ENCODE measurements at places on chromosomes 2 and 18.

DNA sequence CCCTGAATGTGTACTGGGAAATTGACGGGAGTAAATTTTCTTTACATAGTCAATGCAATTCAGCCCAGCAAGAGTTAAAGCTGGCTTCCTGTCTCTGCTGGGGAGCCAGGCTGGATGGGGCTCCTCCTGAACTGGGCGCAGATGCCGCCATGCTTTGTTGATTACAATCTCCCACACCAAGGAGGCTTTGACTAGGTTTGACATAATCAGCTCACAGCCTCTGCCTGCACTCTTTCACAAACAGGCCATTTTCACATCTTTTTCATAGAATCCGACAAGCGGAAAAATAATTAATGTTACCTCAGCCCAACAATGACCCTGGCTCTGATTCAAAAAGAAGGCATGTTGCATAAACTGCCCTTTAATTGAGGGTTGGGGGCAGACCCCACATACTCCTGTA is 54.3 kb downstream of the FOXI3 start:
- DNase-seq = no peak

GRCh38 chr2:122145856-122146255 is 390.4 kb downstream of the TSN start:
- no peak for DNase-seq

DNA sequence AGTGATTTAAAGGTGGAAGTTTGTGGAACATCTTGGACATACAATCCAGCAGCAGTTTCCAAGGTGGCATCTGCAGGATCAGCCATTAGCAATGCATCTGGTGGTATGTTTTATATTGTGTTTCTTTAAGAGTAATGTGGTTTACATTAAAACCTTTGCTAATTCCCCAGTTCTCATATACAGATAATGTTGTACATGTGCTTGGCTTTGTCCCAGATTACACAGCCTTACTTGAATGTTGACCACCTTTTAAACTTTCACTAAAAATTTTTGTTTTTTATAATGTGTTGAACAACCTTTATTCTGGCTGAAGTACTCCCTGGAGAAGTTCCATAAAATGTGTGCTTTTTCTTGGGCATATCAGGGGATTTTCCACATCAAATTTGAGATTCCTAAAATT is 57.5 kb downstream of the MIB1 start:
- no peak for DNase-seq

DNA sequence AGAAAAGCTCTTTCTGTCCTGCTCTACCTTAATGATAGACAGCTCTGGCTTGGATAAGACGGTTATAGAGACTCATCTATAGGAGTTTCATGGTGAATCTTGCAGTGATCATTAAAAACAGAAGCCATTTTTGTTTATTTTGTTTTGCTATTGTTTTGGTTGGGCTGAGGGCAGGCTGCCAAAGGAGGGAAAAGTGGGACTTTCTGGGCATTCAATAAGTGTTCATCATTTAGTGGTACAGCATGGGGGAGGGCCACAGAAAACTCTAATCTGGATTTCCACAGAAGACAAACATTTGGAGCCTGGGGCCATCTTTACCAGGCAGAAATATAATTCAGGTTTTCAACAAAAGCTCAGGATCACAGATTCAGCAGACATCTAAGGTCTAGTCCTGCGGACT is 62.4 kb upstream of the EFEMP1 start:
- no peak for DNase-seq

DNA sequence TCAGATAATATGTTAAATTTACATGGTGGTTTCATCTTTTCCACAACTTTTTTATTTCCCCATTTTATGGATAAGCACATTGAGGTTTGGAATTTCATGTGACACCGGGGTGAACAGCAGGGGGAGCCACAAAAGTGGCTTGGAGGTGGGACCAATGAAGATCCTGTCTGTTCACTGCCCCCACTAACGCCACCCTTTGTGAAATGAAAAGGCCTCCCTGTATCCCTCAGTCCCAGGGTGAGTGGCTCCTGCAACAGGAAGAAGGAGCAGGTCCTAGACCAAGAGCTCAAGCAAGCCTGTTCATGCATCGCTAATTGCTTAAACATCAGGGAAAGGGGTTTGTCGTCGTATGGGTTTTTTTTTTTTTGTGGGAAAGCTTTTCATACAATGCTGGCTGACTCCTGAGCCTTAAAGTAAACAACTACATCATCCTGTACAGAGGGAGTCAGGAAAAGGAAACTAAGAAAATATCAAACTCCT is 267.8 kb upstream of the EPAS1 start:
- no peak for DNase-seq

- no peak for DNase-seq
Measured at GRCh38 chr2:204127238-204127637, 190.7 kb downstream of the ICOS start.

DNA sequence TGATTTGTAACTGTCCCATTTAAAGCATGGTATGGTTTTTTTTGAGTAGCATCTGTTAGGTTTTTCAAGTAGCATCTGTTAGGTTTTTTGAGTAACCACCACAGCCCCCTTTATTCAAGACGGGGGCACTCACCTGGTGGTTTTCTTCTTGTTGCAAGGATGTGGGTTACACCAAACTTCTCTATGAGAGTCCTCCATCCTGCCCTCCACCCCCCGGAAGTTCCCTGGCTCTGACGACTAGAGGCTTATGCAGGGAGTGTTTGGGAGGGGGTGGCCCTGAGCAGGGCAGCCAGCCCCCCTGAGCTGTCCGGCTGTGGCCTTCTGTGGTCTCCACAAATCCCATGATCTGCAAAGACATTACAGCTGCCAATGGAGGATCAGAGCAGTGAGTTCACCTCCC is 39.3 kb downstream of the MTCL1 start:
- DNase-seq = peak; percentile 34

DNA sequence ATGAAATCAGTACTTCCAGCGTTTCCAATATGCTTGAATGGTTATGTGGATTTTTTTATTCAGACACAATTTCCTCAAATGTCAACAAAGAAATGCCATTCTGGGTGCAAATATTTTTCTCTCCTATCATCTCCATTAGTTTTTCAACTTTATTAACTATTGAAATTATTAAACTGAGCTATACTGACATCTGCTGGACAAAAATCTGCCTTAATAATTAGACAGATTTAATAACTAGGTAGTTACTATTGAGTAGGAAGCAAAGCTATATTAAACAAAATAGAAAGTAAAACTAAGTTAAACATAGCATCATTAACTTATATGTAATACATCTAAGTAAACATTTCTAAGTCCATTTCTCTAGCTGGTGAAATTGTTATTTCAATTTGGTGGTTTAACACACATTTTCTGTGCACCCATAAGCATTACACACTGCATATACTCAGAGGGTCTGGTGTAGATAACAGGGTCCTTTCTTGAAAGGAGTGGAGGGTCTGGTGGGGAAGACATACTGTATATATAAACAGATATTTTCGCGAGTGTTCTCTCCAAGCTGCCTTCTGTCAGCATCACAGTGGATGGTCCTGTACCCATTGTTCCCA is 77.0 kb downstream of the LANCL1 start:
- DNase-seq = no peak

DNA sequence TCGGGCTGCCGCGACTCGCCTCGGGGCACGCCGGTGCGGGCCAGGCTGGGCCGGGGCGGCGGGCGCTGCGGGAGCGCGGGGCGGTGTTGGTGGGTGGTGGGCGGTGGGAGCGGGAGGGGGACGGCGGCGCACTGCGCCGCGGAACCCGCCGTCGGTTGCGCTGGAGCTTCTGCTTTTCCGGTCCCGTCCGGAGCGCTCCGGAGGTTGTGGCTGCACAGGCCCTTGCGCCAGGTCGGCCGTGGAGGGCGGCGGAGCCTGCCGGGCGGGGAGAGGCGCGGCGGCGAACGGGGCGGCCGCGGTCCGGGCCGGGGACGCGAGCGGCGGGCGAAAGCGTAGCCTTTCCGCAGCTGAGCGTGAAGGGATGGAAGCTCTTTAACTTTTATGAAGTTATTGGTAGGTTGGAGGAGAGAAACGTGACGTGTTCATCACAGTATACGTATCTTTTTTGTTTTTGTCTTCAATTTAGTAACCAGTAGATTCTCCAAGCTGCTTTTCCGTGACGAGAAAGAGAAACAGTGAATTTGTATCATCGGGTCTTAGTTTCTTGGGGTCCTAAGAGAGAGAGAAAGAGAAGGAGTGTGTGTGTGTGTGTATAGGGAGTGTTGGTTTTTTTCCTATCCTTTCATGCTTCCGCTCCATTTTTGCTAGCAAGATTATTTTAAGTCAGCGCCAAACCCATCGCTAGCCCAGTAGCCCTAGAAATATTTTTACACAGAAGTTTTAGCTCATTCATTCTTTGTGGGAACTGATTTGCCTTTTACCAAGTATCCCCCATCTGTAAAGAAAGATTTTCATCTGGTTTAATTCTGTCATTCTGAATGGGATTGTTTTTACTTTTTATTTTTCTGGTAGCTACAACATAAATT is 535 bp downstream of the ATG4B start:
- DNase-seq = no peak

DNA sequence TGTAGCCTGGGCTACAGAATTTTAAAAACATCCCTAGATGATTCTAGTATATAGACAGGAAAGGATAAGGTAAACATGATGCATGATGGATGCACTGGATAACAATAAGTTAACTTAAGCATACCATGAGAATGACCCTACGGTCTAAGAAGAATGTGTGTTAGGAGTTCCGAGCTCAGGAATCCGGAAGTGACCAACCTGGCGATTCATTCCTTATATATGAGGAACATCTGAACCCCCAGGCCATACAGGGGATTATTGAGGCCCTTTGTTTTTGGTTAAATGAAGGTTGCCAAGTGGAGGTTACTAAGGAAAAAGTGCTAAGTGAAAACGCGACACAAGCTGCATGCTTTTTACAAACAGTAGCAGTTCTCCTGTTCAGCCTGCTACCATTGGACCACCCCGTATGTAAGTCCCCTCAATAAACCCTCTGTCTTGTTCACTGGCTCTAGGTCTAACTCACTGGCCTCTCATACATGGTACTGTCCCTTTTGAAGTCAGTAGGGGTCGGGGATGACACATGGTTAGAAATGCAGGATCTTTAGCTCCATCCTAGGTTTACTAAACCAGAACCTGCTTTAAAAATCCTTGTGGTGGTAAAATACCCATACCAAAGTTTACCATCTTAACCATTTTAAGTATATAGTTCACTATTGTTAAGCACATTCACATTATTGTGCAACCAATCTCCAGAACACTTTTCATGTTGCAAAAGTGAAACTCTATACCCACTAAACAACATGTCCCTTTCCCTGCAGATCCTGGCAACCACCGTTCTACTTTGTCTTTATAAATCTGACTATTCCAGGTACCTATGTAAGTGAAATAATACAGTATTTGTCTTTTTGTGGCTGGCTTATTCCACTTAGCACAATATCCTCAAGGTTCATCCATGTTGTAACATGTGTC is 111.0 kb upstream of the MAP4K3 start:
- DNase-seq = no peak

DNA sequence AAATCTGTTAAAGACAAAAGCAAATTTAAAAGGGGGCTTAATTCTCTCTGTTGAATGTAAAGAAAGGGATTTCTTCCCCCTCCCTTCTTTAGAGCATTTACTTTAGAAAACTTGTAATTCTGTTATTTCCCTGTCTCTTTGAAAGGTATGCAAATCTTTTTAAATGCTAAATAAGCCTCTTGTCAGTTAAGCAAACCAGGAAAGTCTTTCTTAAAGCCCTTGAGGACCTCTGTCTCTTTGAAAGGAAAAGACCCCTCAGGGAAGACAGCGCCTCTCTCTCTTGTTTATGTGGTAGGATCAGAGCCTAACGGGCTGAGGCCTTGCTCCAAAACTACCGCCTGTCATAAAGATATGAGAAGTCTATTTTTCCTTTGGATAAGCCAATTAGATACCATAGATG is 139.9 kb upstream of the CDH7 start:
- DNase-seq = no peak

DNA sequence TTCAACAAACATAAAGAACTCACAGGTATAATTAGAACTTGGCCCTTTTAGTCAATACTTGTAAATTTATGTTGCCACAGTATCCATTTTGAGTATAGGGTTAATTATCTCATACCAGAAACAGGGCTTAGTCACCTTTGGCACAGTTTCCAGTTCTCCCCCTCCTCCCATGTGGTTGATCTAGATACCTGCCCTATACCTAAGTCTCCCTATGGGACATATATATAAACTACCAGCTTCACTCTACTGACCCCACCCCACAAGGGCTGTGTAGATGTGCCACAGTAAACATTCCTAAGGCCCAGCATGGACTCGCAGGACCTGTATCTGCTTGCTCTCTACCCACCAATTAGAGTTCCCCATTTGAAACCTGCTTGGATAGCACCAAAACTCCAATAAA is 371.7 kb upstream of the RND3 start:
- no peak for DNase-seq
